Activated effector memory CD4-positive, alpha-beta T cell treated with anti-CD3 and anti-CD28 coated beads, Interleukin-2, amount 50 U/mL, for 16 hours (primary cell): ENCODE measurements at places on chromosomes 13 and 19.

- DNase-seq = no peak
These were observed 326.1 kb upstream of the SLITRK1 start for GRCh38 chr13:84208246-84208910.

DNA sequence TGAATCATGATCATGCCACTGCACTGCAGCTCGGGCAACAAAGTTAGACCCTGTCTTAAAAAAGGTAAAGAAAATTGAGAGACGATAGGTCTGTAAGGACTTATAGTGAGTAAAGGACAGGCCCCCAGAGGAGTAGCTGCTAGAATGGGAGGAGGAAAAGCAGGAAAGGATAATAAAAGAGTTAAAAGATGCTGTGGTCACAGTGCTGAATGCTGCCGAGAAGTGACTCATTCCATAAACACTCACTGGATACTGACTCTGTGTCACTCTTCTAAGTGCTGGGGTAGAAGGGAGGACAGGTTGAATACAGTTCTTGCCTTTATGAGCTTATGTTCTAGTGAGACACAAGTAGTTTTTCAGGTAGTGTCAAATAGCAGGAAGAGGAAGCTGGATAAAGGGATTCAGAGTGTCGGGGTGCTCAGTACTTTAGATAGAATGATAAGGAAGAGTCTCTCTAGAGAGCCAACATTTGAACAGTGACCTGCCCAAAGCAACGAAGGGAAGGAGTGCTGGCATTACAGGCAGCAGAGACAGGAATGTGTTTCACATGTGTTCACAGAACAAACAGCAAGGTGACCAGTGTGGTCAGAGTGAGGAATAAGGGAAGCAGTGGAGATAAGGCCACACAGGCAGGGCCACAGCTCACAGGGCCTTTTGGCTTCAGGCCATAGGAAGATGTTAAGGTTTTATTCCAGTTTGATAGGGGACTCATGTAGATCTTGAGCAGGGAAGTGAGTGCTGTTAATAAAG is 1240.5 kb downstream of the UQCRFS1 start:
- no peak for DNase-seq

DNA sequence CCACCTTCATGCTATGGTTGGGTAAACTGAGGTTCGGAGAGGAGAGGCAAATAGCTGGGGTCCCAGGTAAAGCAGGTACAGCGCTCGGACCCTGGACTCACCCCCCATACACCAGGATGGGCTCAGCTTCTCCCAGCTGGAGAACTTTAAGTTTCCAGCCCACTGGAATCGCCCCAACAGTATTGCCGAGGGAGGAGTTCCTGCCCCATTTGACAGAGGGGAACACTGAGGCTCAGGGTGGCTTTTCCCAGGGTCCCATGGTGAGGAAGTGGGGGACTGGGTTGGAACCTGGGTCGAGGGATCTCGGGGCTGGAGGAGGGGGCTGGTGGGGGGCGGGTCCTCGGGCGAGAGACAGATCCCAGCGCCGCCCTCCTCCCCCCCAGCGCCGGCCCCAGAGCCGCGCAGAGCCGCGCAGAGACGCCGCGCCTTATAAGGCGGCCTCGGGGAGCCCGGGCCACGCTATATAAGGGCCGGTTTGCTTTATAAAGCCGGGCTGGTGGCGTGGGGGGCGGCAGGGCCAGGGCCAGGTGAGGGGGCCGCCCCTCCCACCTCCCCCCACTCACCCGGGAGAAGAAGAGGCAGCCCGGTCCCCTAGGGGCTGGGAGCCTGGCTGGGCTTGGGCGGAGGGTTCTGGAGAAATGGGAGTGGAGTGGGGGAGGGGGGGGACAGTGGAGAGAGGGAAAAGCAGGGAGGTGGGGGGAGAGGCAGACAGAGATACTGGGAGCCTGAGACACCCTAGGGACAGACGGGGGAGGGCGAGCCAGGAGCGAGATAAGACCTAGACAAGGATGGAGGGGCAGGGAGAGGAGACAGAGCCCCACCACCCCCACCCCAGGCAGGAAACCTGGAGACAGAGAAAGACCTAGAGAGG is 1.1 kb downstream of the CNN1 start:
- no peak for DNase-seq

- no peak for DNase-seq
These were observed 16.8 kb downstream of the POLR1D start for GRCh38 chr13:27638521-27638920.

DNA sequence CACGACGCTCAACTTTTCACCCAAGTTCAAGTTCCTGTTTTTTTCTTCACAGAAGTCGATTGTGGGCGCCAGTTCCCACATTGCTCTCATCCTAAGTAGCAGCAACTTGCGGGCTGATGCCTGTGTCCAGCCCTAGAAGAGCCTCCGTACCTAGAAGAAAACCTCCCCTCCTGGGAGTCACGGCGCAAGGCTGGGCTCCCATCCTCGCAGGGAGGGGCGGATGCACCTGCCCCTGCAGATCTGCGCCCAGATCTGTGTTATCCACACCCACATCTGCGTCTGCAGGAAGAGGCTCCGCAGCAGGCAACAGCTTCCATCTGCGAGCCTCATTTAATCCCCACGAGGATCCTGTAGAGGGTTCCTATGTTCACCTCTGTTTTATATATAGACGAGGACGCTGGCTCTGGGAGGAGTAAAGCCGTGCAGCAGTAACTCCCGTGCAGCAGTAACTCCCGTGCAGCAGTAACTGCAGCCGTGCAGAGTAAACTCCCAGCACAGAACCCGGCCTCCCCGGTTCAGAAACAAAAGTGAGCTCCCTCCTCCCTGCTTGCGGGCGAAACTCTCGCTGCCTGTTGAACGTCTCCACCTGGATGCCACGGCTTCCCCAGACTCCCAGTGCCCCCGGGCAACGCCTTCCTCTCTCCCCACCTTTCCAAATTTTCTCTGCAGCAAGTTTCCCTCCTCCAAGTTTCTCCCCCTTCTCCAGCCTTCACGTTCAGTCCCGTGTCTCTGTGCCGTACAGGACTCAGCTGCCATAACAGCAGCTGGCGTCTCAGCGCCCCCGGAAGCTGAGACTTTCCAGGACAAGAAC is 23.5 kb upstream of the LAIR1 start:
- peak; percentile 77 for DNase-seq

DNA sequence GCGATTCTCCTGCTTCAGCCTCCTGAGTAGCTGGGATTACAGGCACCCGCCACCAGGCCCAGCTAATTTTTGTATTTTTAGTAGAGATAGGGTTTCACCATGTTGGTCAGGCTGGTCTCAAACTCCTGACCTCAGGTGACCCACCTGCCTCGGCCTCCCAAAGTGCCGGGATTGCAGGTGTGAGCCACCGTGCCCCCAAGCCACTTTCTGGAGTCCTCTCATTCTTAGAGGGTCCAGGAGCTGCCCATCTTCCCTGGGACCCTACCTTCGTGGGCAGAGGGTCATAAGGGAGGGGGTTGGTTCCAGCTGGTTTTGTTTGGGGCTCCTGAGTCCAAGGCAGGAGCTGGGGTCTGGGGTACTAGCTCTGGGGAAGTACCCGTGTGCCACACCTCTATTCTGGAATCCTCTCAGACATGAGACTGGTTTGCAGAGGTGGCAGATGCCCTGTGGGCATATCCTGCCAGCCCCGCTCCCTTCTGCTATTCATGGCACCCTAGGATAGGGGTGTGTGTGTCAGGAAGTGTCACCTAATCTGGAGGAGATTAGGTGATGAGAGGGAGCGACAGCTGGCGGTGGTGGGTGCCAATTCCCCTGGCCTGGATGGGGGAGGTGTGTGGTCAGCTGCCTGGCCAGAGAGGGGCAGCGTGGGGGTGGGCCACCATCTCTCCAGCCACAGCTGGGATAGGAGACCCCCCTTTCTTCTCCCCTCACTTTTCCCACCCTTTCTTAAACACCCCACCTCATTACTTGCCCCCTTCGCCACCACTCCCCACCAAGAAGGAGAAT is 2.1 kb downstream of the PRMT1 start:
- no peak for DNase-seq

DNA sequence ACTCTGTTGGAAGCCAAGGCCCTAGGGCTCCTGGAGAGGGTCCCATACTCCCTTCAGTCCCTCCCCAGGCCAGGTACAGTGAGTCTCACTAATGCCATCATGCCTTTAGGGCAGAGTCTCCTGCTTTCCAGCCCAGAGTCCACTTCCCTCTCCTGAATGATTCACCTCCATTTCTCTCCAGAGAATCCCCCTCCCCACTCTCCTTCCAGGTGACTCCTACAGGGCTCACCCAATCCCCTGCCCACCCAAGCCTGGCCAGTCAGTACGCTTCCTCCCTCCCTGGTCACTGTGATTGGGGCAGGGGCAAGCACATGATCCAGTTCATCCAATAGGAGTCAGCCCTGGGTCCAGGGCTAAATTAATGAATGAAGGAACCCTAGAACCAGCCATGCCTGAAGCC is 35.0 kb upstream of the PNMA8B start:
- DNase-seq = peak; percentile 50

DNA sequence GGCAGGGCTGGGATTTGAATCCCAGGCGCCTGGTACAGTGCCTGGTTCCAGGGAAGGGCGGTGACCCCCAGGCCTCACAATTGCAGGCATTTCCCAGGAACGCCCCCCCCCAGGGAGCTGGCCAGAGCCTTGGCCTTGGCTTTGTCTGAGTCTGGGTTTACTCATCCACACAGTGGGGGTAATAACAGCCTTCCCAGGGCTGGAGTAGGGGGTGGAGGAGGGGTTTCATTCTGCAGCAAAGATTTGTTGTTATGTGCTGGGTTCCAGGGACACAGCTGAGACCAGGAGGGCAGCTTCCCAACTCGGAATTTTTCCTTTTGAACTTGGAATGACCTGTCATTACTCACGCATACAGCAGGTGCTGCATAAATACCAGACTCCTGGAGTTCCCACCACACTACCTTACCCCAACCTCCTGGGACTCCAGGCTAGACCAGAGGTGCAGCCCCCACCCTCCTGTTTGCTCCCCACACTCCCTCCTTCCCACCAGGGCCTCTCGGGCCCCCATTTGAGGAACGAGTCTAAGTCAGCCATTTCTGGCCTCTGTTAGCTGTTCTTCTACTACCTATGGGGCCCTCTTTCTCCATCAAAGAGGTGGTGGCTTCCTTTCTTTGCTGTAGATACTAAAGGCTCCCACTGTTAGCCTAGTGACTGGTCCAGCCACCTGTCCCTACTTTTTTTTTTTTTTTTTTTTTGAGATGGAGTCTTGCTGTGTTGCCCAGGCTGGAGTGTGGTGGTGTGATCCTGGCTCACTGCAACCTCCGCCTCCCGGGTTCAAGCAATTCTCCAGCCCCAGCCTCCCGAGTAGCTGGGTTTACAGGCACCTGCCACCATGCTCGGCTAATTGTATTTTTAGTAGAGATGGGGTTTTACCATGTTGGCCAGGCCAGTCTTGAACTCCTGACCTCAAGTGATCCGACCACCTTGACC is 1.6 kb upstream of the ADAMTS10 start:
- DNase-seq = no peak

DNA sequence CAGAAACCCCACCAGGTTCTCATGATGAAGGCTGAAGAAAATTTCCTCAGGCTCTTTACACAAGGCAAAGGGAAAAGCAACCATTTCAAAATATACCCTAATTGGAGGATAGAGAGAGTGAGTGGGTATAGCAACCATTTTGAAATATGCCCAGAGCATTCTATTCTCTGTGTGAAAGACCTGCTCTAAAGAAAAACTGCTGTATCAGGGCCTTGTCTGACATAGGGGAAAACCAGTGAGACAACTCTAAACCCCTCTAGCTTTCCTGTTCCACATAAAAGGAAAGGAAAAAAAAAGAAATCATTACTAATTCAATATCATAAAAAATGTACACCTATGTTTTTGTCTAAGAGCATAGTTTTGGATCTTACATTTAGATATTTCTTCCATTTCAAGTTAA is 42.3 kb downstream of the TPTE2 start:
- no peak for DNase-seq

DNA sequence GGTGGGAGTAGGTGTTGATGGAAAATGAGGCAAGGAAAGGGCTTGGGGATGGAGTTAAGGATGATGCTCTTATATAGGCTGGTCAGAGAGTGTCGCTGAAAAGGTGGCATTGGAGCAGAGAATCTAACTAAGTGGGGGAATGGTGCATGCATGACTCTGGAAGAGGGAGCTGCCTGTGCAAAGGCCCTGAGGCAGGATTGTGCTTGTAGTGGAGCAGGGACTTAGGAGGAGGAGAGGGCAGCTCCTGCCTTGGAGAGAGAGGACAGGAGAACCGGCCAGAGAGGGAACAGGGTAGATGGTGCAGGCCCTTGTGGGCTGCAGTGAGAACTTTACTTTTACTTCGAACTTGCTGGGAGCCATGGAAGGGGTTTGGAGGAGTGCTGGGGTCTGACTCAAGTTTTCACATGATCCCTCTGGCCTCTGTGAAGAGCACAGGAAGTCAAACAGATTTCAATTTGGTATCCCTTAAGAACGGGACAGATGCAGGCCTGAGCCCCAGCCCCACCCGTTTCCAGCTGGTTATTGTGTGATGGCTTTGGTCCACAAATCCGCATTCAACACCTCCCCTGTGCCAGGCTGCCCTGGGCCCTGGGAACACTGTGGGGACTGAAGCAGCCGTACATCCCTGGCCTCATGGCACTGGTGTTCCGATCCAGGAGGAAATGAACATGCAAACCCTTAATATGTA is 7.0 kb downstream of the AP2A1 start:
- no peak for DNase-seq

DNA sequence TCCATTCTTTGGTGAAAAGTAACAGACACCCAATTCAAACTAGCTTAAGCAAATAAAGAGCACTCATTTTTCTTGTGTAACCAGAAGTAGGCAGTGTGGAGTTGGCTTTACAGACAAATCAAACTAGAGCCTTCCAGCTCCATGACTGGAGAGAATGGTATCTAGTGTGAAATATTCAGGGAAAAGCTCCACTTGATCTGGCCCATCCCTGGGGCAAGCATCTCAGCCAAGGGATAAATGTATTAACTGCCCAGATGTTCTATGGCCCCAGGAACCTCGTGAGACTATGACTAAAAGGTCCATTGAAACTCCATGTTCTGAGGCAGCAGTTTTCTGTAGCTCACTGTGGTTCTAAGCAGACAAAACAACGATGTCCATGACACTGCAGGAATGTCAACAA is 49.9 kb downstream of the TBC1D4 start:
- DNase-seq = no peak

- DNase-seq = no peak
These were observed 1116.1 kb downstream of the PCDH9 start for GRCh38 chr13:66113882-66114526.

DNA sequence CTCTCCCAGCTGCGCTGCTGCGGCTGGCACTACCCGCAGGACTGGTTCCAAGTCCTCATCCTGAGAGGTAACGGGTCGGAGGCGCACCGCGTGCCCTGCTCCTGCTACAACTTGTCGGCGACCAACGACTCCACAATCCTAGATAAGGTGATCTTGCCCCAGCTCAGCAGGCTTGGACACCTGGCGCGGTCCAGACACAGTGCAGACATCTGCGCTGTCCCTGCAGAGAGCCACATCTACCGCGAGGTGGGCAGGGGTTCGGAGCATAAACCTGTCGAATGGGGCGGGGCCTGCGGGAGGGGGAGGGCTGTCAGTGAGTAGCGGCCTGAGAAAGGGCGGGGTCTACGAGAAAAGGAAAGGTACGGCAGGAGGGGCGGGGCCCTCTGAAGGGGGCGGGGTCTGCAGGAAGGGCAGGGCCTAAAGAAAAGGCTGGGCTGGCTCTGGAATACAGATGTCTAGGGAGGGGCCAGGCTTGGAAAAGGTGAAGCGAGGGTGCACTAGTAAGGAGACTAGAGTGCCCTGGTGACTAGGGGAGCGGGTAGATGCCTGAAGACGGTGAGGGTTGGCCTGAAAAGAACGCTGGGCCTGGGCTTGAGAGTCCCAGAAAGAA is 3.6 kb downstream of the CD37 start:
- peak; percentile 63 for DNase-seq

- no peak for DNase-seq
These were observed 2.7 kb upstream of the PLIN3 start for GRCh38 chr19:4870025-4870700.
